ENCODE measurements at places on chromosomes 11 and 22. TPM values are rescaled to one million over a fixed set of nuclear protein-coding genes. Genes with fewer than 3 reads are reported as not detected.

The RHBDD3 gene
- polyA plus RNA-seq = 20.4 TPM

The SLC37A2 gene
- polyA plus RNA-seq = 2.0 TPM

The MICAL2 gene
- polyA plus RNA-seq = 62.9 TPM

The BIRC3 gene
- polyA plus RNA-seq = 0.17 TPM

DNA sequence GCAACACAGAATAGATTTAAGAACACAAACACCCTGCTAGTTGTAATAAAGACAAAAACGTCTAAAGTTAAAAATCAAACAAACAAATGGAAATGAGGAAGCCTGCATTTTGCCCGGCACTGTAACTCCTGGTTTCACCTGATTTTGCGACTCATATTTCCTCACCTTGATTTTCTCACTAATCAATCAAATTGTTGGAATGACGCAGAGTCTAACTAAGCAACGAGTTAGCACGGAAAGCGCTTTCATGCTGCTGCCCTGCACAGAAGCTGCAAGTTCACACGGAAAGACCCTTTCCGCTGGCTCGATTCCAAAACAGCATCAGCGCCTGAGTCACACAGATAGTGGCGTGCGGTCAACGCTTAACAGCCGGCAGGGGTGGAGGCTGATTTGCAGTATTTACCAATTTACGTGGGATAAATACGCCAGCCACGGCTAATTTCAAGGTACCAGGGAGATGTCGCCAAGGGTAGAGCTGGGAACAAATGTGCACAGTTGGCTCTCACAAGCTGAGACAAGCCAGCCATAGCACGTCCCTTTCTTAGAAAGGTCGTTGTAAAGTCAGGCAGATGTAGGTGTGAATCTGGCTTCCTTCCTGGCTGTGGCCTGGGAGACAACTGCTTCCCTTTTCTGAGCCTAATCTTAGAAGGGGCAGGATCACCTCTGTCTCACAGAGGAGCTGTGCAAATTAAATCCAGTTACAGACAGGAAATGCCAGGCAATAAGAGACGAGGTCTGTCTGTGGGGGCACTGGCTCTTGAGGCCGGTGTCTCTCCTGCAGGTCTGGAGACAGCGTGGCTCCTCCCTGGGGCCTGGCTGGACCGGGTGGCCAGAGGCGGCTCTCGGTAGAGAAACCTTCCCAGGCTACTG is 76.9 kb upstream of the TTLL12 start:
- DNase-seq = peak; percentile 58

GRCh38 chr11:27310707-27311106 is 52.3 kb downstream of the CCDC34 start:
- no peak for DNase-seq

DNA sequence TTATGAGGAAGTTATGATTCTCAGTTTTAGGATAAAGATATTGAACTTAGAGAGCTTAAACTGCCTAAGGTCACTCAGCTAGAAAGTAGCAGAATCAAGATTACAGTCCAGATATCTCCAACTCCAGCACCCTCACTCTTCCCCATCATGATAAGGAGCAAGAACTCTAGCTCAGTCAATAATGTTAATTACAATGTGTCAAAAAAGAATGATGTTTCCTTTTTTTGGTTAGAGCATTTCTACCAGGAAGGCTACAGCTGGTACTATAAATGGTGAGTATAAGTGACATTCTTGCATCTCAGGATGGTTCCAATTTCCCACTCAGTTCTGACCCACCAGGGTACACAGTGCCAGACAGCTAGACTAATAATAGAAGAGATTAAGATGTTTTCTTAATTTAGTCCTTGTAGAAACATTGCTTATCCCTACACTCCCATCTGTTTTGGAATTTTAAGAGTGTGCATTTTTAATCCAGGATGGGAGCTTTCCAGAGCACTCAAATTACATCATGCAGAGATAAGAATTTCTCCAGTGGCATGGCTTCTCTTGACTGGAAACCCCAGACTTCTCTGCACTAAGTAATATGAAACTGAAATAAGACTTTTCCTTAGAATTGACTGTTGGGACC is 21.6 kb upstream of the BBOX1 start:
- peak; percentile 79 for DNase-seq

GRCh38 chr11:77276271-77276670 is 25.2 kb downstream of the GDPD4 start:
- DNase-seq = no peak

DNA sequence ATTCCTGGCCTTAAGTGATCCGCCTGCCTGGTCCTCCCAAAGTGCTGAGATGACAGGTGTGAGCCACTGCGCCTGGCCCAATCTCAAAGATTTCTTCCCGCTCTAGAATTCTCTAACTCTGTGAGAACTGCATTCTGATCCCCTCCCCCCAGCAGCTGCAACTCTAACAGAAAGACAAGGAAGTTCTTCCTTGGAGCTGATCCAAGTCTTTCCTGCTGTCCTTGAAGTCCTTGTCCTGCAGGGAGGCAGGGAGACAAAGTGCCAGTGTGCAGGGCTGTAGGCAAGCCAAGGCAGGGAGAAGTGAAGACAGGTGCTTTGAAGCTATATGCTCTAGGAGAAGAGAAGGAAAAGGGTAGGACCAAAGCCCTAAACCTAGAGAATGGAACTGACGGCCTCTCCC is 9.5 kb upstream of the GGA1 start:
- peak; percentile 71 for DNase-seq

DNA sequence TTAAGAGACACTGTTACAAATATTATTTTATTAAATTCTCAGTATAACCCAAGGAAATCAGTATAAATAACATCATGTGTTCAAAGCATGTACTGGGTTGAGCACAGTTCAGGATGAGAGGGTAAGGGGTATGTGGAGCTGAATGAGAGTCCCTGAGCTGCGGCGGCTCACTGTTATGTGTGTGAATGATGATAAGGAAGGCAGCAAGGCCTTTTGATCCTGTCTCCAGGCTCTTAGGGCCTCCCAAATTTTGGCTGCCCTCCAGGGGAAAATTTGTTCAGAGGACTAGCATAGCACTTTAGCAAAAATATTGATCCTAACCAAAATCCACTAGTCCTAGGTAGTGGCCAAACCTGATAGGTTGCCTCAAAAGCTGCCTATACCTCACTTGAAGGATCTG is 86.1 kb upstream of the SPON1 start:
- DNase-seq = no peak

Measured in brain (organoid and tissue), 16 donors.